ENCODE measurements at places on chromosomes 7 and 10.

- no peak for DNase-seq
Observed at GRCh38 chr7:33762151-33762910, 143.0 kb upstream of the BMPER start.

GRCh38 chr10:6395606-6396005 lies 184.5 kb downstream of the PRKCQ start:
- no peak for DNase-seq

- peak; percentile 5 for DNase-seq
Observed at GRCh38 chr7:95509199-95509598, 23.5 kb downstream of the ASB4 start.

- DNase-seq, result no peak
Observed at GRCh38 chr10:35487336-35488034, 117.7 kb upstream of the GJD4 start.

DNA sequence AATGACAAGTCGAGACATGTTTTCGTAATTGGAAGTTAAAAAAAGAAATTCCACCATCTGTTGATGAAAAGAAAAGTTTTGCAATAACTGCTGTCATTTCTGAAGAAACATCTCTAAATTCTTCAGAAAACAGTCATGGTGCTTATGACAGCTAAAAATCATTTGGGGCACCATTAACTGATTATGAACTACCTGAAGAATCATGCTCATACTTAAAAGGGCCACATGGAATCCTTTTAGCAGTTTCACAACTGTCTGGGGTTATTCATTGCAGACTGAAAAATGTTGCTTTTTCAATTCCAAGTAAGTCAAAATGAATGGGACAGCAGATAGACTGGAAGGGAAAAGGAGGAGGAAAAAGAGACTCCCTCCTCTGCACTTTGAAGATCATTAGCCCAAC lies 134.2 kb downstream of the CHN2 start:
- no peak for DNase-seq

All from stimulated activated CD4-positive, alpha-beta T cell treated with anti-CD3 and anti-CD28 coated beads, Interleukin-15, amount 100 ng/mL, for 24 hours (primary cell).